ENCODE measurements at places on chromosomes 6 and 20. TPM values are rescaled to one million over a fixed set of nuclear protein-coding genes. Genes with fewer than 3 reads are reported as not detected.
A peak's percentile ranks its signal among the peaks of the same experiment; 100 is the strongest.

GRCh38 chr6:137903933-137904821, 37.1 kb downstream of the TNFAIP3 start:
- DNase-seq: no peak

DNA sequence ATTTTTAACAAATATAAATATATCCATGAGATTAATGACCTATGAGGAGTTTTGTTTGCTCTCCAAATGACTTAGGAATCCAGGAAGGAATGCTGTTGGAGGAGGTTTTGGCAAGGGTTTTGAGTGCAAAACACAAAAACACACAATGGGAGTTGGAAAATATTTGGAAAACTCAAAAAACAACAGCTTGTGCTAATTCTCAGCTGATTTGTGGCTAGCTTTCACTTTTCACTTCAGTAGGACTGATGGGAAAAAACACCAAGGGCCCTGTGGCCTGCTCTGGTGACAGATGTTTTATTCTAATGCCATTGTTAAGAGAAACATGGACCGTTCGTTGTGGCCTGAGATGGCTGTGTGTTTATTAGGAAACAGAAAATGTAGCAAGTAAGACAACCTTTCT, 113.9 kb downstream of the ALDH8A1 start:
- DNase-seq: no peak

MOCS1 gene
- 17.5 TPM for total RNA-seq

MEI4 gene
- 2.6 TPM for total RNA-seq

PARD6B gene
- total RNA-seq: 32.9 TPM

DNA sequence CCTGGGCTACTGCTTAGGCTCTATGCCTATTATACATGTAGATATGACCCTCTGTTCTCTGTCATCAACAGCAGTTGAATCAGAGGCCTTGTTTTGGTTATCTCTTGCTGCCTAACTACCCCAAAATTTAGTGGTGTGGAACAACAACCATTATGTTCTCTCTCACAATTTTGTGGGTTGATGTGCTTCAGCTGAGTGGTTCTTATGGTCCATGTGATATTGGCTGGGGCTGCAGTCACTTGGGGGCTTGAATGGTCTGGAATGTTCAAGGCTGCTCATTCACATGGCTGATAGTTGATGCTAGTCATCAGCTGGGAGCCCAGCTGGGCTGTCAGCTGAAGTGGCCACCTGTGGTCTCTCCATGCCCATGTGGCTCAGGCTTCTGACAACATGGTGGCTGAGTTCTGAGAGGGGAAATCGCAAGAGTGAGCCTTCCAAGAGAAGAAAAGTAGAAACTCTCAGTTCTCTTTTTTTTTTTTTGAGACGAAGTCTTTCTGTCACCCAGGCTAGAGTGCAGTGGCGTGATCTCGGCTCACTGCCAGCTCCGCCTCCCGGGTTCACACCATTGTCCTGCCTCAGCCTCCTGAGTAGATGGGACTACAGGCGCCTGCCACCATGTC, 47.8 kb downstream of the SHLD1 start:
- no peak for DNase-seq

DNA sequence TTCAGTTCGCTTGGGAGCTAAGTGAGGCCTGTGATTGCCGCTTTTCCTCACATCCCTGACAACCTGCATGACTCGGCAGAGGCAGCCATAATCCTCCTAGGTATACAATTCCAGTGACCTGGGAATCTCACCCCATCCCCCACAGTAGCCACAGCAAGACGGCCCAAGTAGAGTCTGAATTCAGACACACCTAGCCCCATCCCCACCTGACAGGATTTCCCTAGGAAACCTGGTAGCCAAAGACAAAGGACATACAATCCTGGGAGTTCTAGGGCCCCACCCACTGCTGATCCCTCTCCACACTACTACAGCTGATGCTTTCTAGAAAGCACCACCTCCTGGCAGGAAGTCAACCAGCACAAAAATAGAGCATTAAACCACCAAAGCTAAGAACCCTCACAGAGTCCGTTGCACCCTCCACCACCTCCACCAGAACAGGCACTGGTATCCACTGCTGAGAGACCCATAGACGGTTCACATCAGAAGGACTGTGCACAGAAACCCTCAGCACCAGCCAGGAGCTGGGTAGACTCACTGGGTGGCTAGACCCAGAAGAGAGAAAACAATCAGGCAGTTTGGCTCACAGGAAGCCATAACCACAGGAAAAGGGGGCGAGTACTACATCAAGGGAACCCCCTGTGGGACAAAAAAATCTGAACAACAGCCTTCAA, 17.9 kb upstream of the RUNX2 start:
- no peak for DNase-seq

GTSF1L gene
- not detected for total RNA-seq

CLPSL1 gene
- not detected for total RNA-seq

- DNase-seq: no peak
Measured at GRCh38 chr6:143074101-143074500, 13.4 kb downstream of the AIG1 start.

DNA sequence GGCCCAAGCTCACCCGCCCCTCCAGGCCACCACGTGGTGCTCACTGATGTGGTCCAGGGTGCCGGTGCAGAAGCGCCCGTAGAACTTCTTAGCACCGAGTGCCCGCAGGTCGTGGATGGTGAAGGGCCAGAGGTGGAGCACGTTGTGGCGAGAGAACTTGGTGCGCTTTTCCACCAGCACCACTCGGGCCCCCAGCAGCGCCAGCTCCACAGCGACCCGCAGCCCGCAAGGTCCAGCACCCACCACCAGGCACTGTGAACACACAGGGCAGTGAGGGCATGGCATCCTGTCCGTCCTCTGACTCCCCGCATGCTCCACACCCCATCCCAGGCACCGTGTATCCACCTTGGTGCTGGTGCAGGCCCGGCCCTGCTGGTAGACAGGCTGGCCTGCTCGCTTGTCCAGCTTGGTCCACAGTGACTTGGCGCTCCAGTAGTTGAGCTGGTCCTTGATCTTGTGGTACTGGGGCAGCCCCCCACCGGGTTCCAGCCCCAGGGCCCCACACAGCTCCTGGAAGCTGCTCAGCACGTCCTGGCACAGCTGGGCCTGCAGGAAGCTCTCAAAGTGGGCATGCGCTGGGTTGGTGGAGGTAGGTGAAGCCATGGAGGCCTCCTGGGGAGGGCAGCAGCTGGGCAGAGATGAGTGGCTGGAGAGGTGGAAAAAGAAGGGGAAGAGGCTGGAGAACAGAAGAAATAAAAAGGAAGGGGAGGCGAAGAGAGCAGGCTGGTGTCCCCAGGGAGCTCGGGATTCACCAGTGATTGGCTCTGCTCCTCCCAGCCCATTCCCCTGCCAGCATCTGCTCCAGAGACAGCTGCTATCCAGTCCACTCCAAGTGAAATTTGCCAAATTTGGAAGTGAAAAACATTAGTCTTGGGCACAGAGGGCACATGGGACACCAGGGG, 1.7 kb downstream of the MICAL1 start:
- DNase-seq: no peak

MACROD2 gene
- total RNA-seq: 6.4 TPM

- no peak for DNase-seq
Measured at GRCh38 chr20:24814556-24815195, 134.4 kb upstream of the CST7 start.

TNFRSF6B gene
- not detected for total RNA-seq

RUNX2 gene
- 0.46 TPM for total RNA-seq

DNA sequence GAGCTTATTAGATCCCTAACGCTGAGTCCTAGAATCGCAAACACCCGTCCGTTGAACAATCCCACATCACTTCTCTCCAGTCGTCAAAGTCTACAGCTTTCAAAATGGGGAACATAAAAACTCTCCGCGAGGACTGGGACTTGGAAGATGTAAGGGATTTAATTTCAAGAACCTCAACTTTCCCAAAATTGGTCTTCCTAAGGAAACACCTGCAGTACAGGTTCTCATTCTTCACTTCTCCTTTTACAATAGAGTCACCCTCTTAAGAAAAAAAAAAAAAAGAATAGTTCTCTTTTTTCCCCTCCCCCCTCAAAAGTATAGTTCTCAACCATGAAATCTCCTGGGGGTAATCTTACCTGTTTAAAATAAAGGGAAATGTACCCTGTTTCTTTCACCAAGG, 6.6 kb upstream of the ZBTB22 start:
- no peak for DNase-seq

DNA sequence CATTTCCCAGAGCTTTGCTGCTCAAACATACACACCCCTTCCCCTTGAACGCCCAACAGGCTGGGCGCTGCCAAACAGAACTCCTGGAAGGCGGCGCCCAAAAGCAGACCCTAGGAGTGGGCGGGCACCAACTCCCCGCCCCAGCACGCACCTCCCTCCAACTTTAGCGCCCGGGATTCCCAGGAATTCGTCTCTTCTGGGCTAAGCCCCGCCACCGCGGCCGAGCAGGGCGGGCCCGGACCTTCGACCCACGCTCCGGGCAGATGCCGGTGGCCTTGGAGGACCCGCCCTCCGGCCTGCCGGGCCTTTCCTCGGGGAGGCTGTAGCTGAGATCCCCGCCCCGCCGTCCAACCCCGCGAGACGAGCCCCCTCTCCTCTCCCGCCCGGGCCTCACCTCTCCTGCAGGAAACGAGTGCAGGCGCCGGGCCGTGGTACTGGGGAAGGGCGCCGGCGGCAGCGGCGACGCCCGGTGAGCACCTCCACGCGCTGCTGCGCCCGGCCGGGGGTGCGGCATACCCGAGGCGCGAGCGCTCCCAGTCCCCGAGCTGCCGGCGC, 659 bp downstream of the MCUR1 start:
- no peak for DNase-seq

ULBP2 gene
- total RNA-seq: not detected

DNA sequence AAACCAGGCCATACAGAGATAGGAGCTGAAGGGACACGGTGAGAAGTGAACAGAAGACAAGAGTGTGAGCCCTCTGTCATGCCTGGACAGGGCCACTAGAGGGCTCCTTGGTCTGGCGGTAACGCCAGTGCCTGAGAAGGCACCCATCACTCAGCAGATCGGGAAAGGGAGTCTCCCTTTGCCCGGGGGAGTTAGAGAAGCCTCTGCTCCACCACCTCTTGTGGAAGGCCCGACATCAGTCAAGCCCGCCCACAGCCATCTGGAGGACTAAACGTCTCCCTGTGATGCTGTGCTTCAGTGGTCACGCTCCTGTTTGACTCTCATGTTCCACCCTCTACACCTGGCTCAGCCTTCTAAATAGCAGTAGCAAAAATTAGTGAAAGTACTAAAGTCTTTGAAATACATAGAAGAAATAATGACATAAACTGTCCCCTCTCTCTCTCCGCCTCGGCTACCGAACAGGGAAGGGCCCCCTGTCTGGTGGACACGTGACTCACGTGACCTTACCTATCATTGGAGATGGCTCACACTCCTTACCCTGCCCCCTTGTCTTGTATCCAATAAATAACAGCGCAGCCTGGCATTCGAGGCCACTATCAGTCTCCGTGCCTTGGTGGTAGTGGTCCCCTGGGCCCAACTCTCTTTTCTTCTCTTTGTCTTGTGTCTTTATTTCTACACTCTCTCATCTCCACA, 66.7 kb downstream of the RPP21 start:
- DNase-seq: peak; percentile 29
